ENCODE measurements at places on chromosomes 7 and 10.
A peak's percentile ranks its signal among the peaks of the same experiment; 100 is the strongest.

GRCh38 chr7:46357851-46358250 lies 436.8 kb upstream of the IGFBP3 start:
- DNase-seq: no peak

GRCh38 chr7:157926521-157927150 lies 589.8 kb downstream of the DNAJB6 start:
- no peak for DNase-seq

DNA sequence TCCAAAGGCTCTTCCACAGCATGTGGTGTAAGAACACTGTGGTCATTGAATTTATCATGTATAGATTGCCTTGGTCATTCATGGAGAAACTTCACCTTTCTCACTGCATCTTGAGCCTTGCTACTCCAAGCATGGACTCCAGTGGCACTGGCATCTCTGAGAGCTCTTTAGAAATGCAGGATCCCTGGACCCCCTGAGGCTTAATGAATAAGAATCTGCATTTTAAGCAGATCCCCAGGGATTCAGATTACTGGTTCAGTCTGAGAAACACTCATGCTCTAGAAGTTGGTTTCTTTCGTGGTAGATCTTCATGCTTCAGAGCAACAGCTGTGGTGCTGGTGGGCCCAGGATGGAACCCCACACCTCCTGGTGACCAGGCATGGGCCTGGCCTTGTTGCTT lies 63.2 kb downstream of the CFAP58 start:
- DNase-seq: no peak

- peak; percentile 92 for DNase-seq
These were observed 585.9 kb downstream of the PTPRN2 start for GRCh38 chr7:158001621-158002320.

- DNase-seq: no peak
These were observed 139.4 kb upstream of the SHH start for GRCh38 chr7:155951554-155952158.

DNA sequence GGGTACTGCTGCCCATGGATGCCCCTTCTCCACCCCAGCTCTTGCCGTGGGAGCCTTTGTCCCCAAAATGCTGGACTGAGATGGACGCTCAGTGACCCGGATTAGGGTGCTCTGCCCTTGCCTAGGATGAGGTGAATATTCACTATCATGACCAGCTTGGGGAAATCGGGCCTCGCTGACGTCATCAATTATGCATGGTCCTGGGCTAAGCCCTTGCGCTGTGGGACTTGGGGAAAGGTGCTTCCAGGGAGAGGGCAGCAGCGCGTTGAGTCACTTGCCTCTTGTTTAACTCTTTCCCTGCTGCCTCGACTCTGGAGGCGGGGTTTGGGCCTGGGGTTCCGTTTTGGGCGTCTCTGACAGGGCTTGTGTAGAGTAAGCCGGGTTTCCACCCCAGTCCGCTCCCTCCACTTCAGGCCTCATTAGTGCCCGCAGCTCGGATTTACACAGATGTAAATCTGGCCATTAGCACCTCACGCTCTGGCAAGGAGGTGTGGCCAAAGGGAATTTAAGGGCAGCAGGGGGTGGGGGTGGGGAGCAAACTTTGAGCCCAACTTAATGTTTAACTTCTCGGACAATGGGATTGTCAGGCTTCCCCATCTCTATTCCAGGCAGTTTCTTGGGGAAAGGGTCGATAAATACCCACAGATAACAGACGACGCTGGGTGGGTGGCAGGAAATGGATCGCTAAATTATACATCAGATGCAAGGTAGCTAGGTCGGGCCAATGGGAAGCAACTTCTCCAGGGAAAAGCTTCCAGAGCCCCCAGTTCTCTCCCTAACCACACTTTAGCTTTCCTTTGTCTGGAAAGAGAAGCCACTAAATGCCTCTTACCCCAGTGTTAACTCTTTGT lies 51.3 kb upstream of the TCF7L2 start:
- no peak for DNase-seq

DNA sequence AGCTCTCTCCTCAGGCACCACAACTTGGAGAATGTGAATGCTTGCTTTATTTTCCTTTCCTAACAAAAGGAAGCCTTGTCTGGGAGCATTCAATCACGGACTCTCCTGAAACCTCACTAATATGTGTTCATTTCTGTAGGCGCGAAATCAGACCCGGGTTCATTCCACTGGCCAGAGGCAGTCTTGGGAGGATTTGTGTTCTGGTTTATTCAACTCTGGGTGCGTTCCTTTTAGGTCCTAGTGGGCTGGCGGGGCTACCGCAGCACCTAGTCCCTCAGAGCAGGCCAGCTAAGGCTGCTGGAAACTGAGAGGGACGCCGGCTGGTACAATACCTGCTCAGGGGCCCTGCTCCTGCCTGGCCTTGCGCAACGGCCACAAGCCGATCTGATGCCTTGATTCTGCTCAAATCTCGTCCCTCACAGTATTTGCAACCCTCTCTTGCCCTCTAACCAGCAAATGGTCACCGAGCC lies 7.5 kb downstream of the HOXA4 start:
- DNase-seq: no peak

- no peak for DNase-seq
These were observed 25.7 kb downstream of the GPNMB start for GRCh38 chr7:23272275-23272674.

GRCh38 chr10:47259466-47259865 lies 40.5 kb upstream of the GDF10 start:
- DNase-seq: no peak

- DNase-seq: no peak
These were observed 29.8 kb downstream of the CEP41 start for GRCh38 chr7:130410868-130411541.

DNA sequence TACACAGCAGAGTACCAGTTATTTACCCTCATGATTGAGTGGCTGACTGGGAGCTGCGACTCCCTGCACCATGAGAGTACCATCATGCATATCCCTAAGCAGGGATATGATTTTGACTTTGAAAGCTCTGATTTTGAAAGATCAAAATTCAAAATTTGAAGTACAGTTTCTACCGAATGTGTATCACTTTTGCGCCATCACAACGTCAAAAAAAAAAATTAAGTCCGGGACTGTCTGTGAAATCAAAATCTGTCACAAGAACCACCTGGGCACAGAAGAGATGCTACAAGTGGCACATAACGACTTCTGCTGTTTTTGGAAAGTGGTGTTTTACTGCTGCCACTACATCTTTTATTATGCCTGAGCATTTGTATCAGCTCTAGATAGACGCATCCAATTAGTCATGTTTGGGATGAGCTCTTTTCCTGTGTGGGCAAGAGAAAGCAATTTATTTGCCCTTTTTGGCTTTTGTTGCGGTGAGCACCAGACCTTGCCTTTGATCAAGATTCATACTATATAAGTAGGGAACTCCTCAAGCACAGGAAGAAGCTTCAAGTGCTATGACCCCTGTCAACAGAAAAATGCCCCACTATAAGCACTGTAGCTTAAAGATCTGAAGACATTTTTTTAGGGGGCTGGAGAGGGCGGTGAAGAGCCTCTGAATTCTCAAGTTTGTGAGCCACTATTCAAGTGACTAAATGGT lies 10.7 kb downstream of the MTPN start:
- DNase-seq: peak; percentile 59

GRCh38 chr10:84798312-84798711 lies 469.9 kb downstream of the CCSER2 start:
- DNase-seq: peak; percentile 1

DNA sequence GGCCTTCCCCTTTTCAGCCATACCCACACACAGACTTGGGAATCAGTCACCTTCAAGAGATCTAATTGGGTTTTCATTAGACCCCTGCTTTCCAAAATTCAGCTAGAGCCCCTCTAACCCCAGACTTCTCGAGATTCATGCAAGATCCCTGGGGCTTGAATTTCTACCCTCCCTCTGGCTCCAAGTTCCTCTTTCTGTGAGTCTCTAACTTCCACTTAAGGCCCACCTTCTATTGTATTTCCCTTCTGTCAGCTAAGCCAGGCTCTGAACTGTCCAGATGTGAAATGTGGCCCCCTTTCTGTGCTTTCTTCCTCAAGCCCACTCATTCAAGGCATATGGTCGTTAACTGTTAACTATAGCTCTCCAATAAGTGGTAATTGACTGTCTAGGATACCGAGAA lies 132.2 kb downstream of the ZNF365 start:
- no peak for DNase-seq

GRCh38 chr7:90592033-90592432 lies 4.1 kb upstream of the CDK14 start:
- no peak for DNase-seq

DNA sequence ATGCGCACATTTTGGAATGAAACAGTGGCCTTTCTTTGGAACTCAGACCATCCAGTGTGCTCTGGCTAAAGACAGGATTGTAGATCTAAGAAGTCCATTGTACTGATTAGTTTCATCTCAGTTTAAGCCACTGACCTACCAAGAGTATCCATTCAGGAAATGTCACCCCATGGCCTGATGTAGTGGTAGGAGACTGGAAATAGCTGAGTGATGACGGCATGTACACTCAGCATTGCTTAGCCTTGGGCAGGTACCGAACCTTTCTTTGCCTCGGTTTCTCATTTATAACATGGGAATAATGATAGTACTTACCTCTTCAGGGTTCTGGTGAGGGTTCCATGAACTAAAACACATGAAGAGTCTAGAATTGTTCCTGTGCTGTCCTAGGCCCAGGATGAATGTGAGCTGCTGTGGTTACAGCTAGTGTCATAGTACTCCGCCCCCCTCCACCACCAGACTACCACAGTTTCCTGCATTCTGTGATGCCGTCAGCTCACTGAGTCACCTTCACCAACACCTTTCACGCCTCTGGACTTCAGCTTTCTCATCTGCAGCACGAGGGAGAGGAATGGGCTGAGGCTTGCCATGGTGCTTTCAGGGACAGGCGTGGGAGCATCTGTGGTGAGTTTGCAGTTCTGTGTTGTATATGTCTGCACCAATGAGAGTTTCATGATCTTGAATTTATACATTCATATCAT lies 484.0 kb upstream of the GALNT17 start:
- no peak for DNase-seq

- peak; percentile 94 for DNase-seq
These were observed 48.7 kb upstream of the SHH start for GRCh38 chr7:155860840-155861479.

- DNase-seq: no peak
These were observed 201.7 kb downstream of the SKAP2 start for GRCh38 chr7:26662646-26663045.

DNA sequence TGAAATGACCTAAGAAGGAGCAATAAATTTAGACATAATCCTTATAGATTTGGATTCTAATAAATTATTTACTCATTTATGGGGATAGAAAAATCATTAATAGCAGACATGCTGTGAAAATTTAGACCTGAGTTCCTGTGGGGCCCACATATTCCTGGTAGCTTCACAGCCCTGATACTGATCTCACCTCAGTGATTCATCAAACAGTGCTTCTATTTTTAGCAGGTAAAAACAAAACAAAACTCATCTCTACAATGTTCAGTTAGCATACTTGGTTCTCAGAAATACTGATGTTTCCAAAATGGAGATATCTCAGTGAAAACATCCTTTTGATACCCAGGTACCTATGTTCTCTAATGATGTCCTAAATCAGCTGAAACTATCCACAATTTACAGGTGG lies 841.1 kb upstream of the SORCS1 start:
- DNase-seq: no peak

- DNase-seq: no peak
These were observed 42.3 kb downstream of the RHOBTB1 start for GRCh38 chr10:60901561-60902235.

- DNase-seq: no peak
These were observed 220.6 kb downstream of the CCDC3 start for GRCh38 chr10:12780634-12781601.

GRCh38 chr10:77737608-77738007 lies 100.0 kb upstream of the KCNMA1 start:
- DNase-seq: no peak

DNA sequence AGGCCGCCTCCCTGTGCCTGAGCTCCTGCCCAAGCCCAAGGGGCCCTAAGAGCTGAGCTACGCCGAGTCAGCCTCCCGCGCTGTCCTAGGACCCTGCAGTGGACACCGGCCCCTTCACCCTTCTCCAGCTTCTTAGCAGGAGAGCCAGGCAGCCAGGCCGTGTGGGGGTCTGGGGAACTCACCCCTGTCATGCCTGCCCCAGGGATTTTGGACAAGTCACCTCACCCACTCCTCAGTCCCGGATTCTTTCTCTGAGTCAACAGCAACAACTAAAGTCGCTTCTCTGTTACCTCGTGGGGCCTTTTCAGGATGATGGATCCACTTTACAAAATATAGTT lies 79.3 kb downstream of the MKI67 start:
- DNase-seq: no peak

GRCh38 chr10:79137300-79137756 lies 68.6 kb downstream of the ZMIZ1 start:
- no peak for DNase-seq

DNA sequence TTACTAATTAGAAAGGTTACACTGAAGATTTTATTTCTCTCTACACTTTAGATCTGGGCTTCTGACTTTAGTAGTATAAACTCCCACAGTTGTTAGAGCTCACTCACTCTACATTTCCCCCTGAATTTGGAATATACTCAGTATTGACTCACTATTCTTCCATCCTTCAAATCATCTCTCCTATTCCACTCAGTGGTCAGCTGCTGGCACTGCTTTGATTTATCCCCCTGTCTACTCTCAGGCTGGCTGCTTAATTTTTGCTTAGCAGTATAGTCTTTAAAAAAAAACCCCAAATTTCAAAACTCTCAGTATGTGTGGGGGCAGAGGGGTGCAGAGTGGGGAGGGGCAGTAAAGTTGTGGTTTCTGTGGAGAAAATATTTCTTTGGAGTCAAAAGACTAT lies 68.9 kb downstream of the CDK6 start:
- no peak for DNase-seq

DNA sequence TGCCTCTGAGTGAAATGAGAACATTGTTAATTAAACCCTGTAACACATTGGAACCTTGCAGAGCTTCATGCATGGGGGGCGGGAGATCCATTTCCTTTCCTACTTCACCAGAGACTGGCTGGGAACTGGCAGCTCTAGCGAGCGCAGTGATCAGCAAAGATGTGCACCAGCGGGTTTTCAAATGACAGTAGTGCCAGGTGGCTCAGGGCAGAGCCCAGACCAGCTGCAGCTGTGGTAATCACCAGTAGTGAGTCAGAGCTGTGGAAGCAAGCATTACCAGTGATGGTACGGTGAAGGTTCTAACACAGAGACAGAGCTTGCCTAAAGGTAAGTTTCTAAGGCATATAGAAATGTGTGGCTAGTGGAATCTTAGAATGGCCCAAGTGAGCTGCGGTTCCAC lies 1009.7 kb upstream of the CELF2 start:
- no peak for DNase-seq

GRCh38 chr7:70884440-70884764 lies 247.5 kb upstream of the GALNT17 start:
- DNase-seq: no peak
